M059J (cell line): ENCODE measurements at places on chromosomes 13 and 19. TPM values are rescaled to one million over a fixed set of nuclear protein-coding genes. Genes with fewer than 3 reads are reported as not detected.

DNA sequence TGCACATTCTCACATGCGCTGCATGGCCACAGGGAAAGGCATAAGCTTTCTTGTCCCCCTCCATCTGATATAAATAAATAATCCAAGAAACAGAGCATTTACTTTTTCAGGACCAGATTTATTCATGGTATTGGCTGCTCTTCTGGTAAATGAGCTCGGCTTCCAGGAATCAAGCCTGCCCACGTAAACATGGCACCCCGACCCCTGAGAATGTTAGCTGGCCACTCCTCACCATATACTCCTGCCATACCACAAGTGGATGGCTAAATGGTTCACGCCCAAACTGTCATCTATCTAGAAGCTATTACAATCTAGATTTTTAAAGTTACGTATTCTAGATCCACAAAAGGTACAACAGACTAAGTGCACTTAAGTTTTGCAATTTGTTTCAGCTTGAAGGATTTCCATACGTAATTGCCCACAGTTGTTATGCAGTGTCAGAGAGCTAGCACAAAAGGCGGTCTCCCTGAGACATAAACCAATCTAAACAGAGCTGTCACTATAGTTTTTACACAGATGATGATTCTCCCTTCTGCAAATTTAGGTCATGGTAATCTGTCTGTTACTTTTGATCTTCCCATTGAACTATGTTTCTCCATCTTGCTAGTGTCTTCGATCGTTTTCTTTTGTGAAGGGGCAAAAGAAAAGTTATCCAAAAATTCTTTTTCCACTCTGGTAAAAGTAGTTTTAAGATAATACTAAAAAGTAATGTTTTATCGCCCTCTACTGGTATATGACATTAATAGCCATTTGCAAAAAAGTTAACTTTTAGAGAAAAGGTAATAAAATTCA lies 16.2 kb upstream of the FOXO1 start:
- DNase-seq: no peak

- peak; percentile 99 for DNase-seq
Measured at GRCh38 chr19:40716031-40716481, 630 bp downstream of the COQ8B start.

DNA sequence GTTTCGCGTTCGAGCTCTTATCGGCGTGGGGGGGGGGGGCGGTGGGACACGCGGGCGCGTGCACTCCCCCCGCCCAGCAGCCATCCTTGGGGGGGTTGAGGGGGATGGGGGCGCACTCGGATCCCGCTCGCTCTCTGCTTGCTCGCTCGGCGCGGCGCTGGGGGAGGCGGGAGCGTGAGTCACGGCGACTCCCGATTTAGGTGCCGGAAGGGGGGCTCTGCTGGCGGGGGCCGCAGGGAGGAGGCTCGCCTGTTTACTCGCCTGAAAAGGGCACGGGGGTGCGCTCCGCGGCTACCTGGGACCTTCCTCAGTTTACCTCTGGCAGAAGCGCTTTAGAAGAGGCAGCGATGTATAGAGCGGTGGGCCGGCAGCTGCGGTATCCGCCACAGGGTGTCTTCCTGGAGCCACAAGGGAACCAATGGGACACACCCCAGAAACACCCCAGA lies 1.1 kb upstream of the PDE4A start:
- DNase-seq: no peak

DNA sequence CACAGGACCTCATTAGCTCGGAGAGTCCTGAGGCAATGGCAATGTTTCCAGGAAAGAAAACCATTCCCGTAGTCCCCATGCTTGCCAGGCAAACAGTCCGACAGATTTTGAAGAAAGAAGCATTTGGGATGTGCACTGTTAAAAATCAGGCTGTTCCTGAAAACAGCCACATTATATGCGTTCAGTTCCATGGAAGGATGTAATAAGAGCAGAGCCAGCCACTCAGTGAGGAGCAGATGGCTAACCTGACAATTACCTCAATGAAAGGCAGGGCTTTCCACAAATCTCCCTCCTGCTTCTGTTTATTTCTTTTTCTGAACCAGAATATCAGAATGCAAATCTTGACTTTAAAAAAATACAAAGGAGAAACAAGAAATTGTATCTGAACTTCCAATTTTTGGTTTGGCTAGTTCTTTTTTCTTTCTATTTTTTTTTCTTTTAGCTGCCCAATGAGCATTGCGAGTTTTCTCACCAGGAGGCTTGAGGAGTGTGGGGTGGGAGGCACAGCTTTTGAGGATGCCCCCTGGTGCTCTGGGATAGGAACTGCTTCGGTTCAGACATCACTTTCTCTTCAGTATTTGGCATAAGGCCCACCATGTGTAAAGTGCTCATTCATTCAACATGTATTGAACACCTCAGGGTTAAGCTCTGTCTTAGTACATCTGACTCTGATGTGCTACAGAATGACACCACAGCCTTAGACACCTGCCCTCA lies 124.2 kb downstream of the TBC1D4 start:
- DNase-seq: peak; percentile 66

- no peak for DNase-seq
Measured at GRCh38 chr13:31111136-31111535, 50.6 kb downstream of the HSPH1 start.

- DNase-seq: peak; percentile 100
Measured at GRCh38 chr13:110869805-110870706, 44.8 kb downstream of the ANKRD10 start.

- no peak for DNase-seq
Measured at GRCh38 chr19:970695-971094, 13.4 kb upstream of the WDR18 start.

GRCh38 chr19:36963280-36963679 lies 47.1 kb downstream of the ZNF568 start:
- DNase-seq: peak; percentile 7

DNA sequence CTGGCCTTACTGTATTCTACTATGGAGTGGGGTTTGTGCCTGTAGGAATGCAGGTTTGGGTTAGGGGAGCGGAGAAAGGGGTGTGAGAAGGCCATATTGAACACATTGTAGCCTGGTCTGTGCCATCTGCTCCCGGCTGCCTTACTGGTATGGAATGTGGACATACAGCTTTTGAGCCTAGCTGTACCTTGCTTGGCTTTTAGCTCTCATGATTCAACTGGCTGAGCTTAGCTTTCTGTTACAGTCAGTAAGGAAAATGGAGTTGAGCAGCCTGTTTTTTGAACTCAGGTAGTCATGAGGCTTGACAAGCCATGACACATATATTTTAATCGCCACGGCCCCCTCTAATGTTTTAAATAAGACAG lies 41.6 kb downstream of the ARHGAP35 start:
- peak; percentile 27 for DNase-seq

GRCh38 chr19:5120833-5121232 lies 151.9 kb downstream of the KDM4B start:
- DNase-seq: no peak

GRCh38 chr13:62337109-62337880 lies 921.6 kb upstream of the PCDH20 start:
- DNase-seq: no peak

DNA sequence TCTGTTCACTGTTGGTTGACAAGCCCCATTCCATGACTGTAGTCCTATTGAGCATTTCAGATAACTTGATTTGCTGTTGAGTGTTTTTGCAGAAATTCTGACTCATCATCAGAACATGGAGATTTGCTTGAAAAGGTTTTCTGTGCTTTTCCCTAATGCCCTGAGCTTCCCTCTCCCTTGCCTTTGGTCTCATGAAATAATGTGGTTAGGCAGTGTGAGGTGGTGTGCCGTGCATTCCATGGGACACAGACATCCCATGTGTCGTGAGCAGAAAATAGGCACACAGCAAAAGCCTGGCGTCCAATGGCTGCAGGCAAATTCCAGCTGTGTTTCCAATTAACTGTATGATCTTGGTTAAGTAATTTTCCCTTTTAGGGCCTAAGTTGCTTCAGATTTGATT lies 197.4 kb downstream of the DLEU7 start:
- peak; percentile 79 for DNase-seq

DNA sequence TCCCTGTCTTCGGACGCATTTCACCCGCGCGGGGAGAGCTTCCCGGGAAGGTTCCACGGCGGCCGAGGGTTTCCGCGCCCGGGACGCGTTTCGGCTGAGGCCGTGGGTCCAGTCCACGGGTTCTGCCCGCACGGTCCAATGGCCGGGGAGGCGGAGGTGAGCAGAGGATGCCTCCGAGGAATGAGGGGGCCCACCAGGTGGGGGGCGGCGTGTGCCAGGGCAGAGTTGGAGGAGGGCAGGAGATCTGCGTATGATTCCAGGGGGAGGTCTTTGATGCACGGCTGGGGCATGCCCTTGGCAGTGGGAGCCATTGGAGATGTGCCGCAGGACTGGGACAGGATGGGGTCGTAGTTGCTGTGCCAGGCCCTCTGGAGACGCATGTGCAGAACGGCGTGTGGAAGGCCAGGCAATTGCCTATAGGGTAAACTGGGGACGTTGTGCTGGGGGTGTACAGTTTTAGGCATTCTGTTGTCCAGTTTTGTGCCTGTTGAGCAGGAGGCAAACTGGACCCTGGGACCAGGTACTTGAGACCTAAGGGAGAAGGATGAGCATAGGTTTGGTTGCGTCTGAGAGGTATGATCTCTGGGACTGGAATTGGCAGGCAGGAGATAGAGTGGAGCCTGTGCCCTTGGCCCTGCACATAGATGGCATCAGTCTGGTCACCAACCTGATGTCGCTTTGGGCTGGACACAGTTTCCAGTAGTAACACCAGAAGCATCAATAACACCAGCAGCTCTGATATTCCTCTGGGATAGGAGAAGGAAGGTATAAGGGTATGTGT lies 751 bp downstream of the ZNF584 start:
- peak; percentile 40 for DNase-seq

DNA sequence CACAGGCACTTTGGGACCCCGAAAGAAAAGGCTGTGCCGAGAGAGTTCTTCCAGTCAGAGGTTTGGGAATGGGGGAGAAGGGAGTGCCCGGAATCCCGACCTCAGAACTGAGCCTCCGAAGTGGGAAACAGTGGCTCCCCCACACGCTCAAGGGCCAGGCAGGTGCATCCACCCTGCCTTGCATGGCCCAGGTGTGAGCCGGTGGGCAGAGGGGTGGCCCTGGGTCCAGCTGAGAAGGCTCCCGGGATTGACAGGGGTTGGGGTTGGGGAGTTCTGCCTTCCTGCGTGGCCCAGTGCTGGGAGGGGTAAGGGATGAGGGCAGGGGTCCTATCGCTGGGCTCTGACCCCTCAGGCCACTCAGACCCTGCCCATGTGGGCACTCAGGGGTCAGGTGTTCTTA lies 163.5 kb upstream of the TUBA3C start:
- DNase-seq: no peak

DNA sequence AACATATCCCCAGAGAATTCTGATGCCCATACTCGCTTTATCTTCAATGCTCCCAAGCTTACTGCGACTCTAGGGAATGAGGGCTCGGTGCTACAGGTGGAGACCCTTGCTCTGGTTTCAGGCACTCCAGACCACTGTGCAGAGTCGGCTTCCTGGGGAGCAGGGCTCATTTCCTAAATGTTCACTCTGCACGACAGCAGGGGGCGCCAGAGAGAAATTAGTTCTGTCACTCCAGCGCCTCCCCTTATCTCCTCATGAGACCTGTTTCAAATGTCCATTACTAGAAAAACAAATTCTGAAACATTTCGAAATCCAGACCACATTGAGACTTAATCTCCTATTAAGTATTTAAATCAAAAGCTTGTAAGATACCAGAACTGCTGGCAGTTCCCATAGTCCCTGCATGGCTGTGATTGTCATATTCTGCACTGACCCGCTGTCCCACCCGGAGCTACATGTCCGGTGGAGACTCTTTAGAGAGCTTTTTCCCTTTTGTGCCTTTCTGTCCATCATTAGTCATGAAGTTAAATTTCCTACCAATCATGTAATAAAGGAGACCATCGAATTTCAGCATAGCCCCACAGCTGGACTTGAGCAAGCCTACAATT lies 22.4 kb downstream of the EPSTI1 start:
- peak; percentile 61 for DNase-seq

- DNase-seq: peak; percentile 76
Measured at GRCh38 chr19:49224879-49225278, 67.3 kb downstream of the TRPM4 start.

- DNase-seq: no peak
Measured at GRCh38 chr19:44809577-44810233, 802 bp downstream of the BCAM start.

- DNase-seq: no peak
Measured at GRCh38 chr13:21355304-21355703, 103.8 kb downstream of the ZDHHC20 start.

- no peak for DNase-seq
Measured at GRCh38 chr19:39324242-39324842, 3.7 kb upstream of the LRFN1 start.

DNA sequence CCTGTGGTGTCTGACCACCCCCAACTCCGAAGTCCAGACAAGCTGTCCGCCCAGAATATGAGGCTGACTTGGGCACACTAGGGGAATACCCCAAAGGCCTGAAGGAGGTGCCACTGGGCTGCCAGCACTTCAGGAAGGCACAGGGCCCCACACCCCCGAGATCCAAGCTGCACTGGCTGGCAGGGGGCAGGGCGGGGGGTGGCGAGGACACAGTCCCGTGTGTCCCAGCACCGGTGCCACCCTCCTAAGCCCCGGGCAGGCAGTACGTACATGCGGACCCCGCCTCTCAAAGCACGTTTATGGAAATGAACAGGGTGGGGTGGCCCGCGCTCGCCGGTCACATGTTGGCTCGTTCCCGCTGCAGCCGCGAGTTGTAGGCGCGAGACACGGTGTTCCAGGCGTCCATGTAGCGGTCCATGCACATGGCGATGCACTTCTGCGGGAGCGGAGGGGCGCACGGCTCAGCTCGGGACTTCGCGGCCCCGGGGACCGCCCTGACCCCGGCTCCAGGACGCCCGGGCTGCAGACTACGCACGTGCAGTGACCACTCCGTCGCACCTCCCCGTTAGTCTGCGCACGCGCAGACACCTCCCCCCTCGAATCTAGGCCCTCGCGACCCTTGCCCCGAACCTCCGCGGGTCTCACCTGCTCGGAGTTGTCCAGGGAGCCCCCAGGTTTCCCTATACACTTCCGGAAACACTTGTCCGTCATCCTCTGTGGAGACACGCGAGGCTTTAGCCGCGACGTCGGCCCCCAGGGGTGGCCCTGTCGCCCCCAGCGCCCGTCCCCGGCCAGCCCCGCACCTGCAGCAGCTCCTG lies 566 bp downstream of the TIMM13 start:
- DNase-seq: peak; percentile 24

The AP2A1 gene
- total RNA-seq: 74.4 and 113 TPM in 2 replicates

The ADAMTS10 gene
- 3.4 and 5.4 TPM in 2 replicates for total RNA-seq

The ZNF260 gene
- 9.1 and 10.2 TPM in 2 replicates for total RNA-seq

The ZNF154 gene
- total RNA-seq: not detected in 2 replicates

The PGLYRP1 gene
- not detected in 2 replicates for total RNA-seq

The PARP4 gene
- 46.7 and 67.6 TPM in 2 replicates for total RNA-seq

The MAST3 gene
- 2.3 and 4.6 TPM in 2 replicates for total RNA-seq

The C1QTNF9B gene
- total RNA-seq: not detected in 2 replicates

The ACP5 gene
- total RNA-seq: 0.39 and 0.76 TPM in 2 replicates

The GAMT gene
- 33.2 and 37.7 TPM in 2 replicates for total RNA-seq

The DACH1 gene
- total RNA-seq: not detected in 2 replicates

The GPC6 gene
- 0.37 and 0.71 TPM in 2 replicates for total RNA-seq

The IL17D gene
- total RNA-seq: 0.47 and 0.71 TPM in 2 replicates

The CNMD gene
- total RNA-seq: not detected in 2 replicates

The FUT2 gene
- total RNA-seq: not detected in 2 replicates

The GAPDHS gene
- total RNA-seq: not detected in 2 replicates

The GPR12 gene
- total RNA-seq: not detected in 2 replicates

The SHISA2 gene
- total RNA-seq: 0.44 TPM in 1 of 2 replicates, not detected in the other

The PGLYRP2 gene
- 0.17 TPM in 1 of 2 replicates, not detected in the other for total RNA-seq

The TMEM272 gene
- not detected in 2 replicates for total RNA-seq
